Testis (tissue), 5 donors: ENCODE measurements at places on chromosomes 2 and 18.
A peak's percentile ranks its signal among the peaks of the same experiment; 100 is the strongest.

- DNase-seq = no peak
Measured at GRCh38 chr2:88059979-88060906, 4.7 kb upstream of the KRCC1 start.

- no peak for DNase-seq
Measured at GRCh38 chr2:163453920-163454319, 281.9 kb downstream of the FIGN start.

DNA sequence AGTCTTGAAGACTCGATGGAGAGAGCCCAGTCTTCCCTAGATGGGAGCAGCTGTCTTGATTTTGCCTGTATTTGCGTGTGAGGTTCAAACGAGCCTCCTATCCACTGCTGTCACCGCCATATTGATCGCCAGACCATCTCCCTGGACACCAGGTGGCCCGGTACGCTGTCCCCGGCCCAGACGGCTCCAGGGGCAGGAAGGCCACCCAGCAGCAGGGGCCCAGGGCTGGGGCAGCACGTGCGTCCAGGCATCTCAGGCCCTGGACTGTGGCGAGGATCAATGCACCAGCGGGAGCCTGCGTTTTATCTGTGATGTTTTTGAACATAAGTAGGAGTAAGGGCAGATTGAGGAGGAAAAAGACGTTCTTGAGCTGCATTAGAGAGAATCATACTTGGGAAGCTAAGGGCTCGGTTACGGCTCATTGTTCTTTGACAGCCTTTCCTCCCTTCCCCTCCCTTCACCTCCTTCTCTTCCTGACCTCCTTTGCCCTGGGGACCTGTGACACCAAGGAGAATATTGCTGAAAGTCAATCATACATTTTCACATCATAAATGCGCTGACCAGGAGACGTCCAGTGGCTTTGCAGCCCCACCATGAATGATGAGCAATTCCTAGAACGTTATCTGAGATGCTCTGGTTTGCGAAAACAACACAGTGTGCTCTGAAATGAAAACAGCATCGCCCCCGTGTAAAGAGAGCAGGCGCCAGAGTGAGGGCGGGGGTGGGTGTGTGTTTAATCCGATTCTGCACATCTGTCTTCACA, 711.2 kb upstream of the SALL3 start:
- no peak for DNase-seq

DNA sequence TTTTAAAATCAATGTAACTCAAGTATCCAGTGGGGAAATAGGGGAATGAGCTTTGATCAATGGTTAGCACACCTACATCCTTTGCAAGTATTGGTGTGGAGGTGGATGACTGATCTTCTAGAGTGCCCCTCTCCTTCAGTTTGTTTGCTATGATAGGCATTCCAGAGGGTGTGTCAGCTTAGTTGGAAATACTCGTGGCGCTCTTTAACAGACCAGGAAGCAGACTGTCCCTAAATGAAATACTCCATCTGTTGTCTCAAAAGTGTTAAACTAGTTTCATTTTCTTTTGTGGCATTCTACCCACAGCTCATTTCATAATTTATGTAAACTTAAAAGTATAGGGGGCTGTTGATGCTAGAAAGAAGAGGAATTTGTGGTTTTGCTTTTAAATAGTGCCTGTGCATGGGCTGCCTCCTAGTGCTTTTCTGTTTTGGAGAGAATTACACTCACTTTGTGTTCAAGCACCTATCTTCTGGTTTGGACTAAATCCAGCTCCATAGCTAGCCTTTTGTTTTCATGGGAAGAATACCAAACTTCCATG, 66.2 kb downstream of the STAT1 start:
- DNase-seq = no peak

DNA sequence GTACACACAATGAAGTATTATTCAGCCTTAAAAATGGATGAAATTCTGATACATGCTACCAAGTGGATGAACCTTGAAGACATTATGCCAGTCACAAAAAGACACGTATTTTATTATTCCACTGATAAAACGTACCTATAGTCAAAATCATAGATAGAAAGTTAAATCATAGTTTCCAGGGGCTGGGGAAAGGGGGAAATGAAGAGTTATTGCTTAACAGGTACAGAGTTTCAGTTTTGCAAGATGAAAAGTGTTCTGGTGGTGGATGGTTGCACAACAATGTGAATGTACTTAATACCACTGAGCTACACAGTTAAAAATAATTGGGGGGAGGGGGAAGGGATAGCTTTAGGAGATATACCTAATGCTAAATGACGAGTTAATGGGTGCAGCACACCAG, 279.0 kb upstream of the STON1 start:
- no peak for DNase-seq

GRCh38 chr2:219334076-219334475, 1.5 kb upstream of the RESP18 start:
- no peak for DNase-seq

GRCh38 chr2:241074065-241074818, 27.8 kb downstream of the MTERF4 start:
- peak; percentile 9 for DNase-seq

GRCh38 chr18:11994336-11994702, 13.0 kb downstream of the IMPA2 start:
- DNase-seq = no peak

- DNase-seq = no peak
Measured at GRCh38 chr2:159562248-159562647, 54.1 kb downstream of the BAZ2B start.

- no peak for DNase-seq
Measured at GRCh38 chr2:70934981-70935380, 719 bp upstream of the ATP6V1B1 start.

DNA sequence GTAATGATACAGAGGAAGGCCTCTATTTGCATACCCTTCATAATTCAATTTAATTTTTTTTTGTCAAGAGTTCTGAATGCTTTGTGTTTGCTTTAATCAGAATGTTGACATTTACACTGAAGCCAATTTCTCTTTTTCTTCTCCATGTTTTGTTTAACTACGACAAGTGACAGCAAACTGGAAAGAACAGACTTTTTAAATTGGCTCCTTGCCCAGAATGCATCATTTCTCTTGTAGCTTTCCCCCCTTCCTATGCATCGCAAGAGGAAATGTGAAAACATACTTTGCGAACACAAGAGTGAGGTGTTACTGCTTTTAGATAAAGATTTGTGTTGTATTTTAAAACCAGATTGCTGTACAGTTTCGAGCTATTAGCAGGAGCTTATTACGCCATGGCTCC, 955.2 kb upstream of the CELF4 start:
- no peak for DNase-seq

DNA sequence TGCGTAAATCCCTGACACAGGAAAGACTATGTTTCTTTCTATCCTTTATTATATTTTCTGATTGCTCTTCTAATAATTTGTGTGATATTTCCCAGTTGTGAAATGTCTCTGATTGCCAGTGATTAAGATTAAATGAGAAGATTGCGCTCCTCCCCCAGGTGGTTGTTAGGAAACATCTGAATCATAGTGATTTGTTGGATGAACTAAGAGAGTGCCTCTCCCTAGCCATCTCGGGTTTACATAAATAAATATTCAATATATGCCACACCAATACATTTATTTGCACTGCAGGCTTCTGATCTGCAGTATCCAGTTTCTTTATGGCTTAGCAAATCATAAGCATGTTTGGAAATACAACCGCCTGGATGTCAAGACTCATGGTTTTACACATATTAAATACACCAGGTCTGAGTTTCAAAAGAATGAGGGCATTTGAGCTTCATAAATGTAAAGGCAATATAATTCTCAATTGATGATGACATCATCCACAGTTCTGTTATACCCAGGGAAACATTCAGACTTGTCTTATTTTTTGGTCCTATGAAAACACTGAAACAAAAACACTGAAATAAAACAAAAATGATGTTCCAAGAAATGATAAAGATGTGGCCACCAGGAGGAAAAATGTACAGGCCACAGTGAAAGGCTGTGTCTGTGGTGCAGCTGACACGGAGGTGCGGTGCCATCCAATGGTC, 826.7 kb upstream of the ACVR2A start:
- DNase-seq = no peak

DNA sequence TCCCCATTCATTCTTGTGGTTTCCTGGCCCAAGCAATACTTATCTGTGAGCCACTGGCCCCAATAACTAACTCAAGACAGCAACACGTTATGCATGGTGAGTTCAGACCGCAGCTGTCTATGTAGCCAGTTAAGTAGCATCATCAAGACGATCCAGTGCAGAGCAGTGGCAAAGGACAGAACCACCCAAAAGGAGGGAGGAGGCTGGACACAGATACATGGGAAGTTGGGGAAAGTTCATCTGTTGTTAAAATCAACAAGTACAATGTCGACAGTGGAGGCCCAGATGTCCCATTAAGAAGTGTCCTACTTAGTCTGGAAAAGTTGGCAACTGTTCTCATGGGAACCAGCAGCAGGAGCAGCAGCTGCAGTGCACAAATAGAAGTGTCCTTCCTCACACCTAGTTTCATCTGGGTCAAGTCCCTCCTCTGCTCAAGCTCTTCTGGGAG, 106.9 kb upstream of the THOC1 start:
- DNase-seq = peak; percentile 24

DNA sequence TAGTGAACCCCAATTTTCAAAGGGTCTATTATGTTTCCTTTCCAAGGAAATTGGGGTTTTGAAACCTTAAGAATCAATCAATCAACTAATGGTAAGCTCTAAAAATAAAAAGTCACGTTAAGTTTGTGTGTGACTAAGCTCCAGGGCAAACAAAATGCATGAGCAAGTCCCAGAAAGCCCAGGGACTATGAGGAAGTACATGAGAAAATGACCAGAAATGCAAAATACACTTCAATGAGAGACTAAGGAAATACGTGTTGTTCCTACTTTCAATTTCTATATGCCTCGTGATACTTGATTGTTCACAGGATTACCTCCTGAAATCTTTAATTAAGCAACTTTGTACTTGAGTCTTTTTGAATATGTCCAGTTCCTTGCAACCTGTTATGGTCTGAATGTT, 684.4 kb upstream of the SYT4 start:
- no peak for DNase-seq

DNA sequence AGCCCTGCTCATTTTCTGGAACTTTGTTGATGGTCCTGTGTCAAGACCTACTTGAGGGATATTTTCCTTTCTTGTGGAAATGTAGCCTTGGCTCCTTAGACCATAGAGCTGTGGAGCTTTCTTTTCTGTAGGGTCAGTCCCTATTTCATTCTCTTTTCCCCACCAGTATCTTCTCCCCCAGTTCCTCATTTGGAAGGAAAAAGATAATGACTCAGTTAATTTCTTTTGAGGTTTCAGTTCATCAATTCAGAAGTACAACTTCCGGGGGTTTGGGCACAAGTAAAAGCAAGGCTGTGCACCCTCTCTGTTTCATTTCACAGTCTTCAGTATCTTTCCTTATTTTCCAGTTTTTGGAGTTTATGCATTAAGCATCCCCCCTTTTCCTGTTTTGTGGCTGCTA, 70.7 kb downstream of the CDC42EP3 start:
- no peak for DNase-seq

- DNase-seq = no peak
Measured at GRCh38 chr2:217256251-217256650, 396.4 kb upstream of the TNP1 start.

- no peak for DNase-seq
Measured at GRCh38 chr2:215060861-215061536, 77.4 kb downstream of the ABCA12 start.

DNA sequence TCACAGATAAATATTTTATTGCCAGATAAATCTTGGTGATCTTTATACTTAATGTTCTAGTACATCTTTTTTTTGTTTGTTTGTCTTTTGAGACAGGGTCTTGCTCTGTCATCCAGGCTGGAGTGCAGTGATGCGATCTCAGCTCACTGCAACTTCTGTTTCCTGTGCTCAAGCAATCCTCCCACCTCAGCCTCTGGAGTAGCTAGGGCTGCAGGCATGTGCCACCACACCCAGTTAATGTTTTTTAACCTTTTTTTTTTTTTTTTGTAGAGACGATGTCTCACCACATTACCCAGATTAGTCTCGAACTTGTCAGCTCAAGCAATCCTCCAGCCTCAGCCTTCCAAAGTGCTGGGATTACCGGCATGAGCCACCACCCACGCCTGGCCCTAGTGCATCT, 9.1 kb upstream of the C1GALT1C1L start:
- no peak for DNase-seq

GRCh38 chr2:182893666-182894065, 27.2 kb upstream of the FRZB start:
- no peak for DNase-seq

DNA sequence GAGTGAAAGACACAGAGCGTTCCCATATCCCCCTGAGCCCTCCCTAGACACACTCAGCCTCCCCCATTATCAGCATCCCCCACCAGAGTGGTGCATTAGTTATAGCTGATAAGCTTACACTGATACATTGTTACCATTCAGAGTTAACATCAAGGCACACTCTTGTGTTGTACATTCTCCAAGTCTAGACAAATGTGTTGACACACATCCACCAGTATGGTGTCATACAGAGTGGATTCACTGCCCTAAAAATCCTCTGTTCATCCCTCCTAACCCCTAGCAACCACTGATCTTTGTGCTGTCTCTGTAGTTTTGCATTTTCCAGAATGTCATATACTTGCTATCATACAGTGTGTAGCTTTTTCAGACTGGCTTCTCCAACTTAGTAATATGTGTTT, 78.0 kb upstream of the RPL31 start:
- DNase-seq = peak; percentile 28

GRCh38 chr2:9945596-9945995, 5.9 kb upstream of the GRHL1 start:
- DNase-seq = no peak

GRCh38 chr2:175633227-175633626, 368.8 kb downstream of the LNPK start:
- DNase-seq = no peak

DNA sequence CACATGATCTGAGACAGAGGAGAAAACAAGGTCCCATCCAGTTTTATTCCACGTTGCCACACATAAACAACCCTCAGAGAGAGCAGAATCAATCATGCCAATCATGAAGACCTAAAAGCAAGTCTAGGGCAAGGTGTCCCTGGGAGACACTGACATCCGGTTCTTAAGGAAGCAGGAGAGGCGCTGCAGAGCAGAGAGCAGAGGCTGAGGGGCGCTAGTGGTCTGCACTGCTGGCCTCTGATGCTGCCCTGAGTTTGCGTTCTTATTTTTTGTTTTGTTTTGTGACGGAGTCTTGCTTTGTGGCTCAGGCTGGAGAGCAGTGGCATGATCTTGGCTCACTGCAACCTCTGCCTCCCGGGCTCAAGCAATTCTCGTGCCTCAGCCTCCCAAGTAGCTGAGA, 83.3 kb downstream of the SMIM21 start:
- DNase-seq = no peak

DNA sequence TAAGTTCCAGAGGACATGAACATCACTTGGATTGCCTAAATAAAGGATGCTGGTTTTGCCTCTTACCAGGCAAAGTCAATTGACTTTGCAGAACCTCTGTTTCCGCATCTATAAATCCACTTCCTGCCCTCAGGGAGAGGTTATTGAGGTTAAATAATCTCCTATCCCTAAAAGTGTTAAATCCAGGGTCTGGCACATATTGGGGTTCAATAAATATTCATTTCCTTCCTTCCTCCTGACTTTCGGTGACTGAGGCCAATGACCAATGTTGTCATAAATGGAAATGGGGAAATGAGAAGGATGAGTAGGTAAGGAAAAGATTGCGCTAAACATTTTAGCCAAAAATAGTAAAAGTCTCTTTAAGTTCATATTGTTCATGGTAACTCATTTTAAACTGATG, 16.0 kb downstream of the BCL2 start:
- no peak for DNase-seq

GRCh38 chr2:28956415-28956826, 24.7 kb upstream of the TOGARAM2 start:
- no peak for DNase-seq

GRCh38 chr2:218137514-218137913, 11.7 kb downstream of the CXCR2 start:
- no peak for DNase-seq

GRCh38 chr18:45175511-45175910, 439.8 kb upstream of the SLC14A2 start:
- DNase-seq = no peak
